Stimulated activated CD8-positive, alpha-beta memory T cell treated with anti-CD3 and anti-CD28 coated beads, Interleukin-15, amount 100 ng/mL, for 4 hours (primary cell): ENCODE measurements at places on chromosomes 5 and 9.

DNA sequence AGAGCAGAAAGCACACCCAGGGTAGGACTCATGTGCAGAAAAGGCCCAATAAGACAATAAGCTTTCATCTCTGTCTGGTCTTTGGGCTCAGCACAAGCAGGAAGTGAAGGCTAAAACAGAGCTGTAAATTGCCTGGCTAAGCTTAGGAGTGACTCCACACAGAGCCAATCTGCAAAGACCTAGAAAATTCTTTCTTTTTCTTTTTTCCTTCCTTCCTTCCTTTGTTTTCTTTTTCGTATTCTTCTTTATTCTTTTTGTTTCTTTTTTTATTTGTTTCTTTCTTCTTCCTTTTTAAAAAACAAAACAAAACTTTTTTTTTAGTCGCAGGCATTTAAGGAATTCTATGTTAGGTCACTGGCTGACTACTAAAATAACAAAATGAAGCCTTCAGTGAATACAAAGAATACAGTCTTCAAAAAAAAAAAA lies 12.2 kb downstream of the SLC35A4 start:
- no peak for DNase-seq

DNA sequence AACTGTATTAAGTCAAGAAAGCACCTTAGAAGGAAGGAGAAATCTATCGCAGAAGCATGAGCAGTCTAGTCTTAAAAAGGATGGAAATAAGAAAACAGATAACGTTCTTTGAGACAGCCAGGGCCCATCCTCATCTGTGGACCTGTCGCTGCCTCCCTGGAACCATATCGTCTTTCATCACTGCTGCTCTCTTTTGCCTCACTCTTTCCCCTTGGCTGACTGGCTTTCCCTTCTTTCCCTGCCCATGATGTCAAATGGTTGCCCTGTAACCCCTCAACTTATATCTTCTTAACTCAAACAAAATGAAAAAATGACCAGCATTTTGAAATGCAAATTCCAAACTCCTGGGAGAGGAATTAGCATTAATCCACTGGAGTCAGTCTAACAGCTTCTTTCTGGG lies 299.8 kb downstream of the GABRB2 start:
- no peak for DNase-seq

DNA sequence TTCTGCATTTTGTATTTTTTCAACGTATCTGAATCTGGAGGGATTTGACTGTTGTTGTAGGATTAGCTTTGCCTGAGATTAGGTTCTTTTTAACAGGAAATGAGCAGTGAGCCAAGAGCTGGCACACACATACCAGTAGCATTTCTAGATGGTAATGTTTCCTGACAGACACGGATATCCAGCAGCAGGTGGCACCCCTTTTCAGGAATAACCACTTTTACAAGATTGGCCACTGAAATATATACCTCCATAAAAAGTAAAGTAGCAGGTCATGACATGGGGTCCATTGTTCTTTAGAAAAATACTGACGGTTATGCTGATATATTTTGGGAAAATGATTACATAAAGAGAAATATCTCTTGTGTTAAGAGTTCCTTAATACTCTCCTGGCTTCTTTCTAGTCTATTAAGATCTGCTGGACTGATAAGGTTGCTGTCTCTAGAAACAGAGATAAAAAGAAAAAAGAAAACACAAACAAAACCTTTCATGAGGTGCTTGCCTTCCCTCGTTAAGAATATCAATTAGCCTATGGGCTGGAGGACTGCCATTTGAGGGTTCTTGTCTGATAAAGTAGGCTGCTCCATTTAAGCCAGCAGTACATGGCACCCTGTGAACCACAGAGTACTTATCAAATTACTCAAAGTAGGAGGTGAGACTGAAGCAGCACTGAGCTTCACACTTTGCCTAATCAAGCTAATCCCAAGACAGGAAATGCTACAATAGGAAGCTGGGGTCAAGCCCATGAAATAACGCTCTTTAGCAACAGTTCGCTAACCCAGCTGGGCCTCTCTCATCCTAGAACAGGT lies 101.6 kb upstream of the PCA3 start:
- no peak for DNase-seq

GRCh38 chr9:93960221-93960970 lies 5.2 kb upstream of the BARX1 start:
- DNase-seq: no peak

- DNase-seq: no peak
These were observed 14.7 kb upstream of the ADAMTS19 start for GRCh38 chr5:129445379-129445778.

- DNase-seq: no peak
These were observed 392.7 kb downstream of the AGTPBP1 start for GRCh38 chr9:85349046-85349445.

GRCh38 chr9:82996941-82997340 lies 66.0 kb downstream of the RASEF start:
- no peak for DNase-seq

GRCh38 chr5:151522226-151522625 lies 68.9 kb downstream of the FAT2 start:
- no peak for DNase-seq

DNA sequence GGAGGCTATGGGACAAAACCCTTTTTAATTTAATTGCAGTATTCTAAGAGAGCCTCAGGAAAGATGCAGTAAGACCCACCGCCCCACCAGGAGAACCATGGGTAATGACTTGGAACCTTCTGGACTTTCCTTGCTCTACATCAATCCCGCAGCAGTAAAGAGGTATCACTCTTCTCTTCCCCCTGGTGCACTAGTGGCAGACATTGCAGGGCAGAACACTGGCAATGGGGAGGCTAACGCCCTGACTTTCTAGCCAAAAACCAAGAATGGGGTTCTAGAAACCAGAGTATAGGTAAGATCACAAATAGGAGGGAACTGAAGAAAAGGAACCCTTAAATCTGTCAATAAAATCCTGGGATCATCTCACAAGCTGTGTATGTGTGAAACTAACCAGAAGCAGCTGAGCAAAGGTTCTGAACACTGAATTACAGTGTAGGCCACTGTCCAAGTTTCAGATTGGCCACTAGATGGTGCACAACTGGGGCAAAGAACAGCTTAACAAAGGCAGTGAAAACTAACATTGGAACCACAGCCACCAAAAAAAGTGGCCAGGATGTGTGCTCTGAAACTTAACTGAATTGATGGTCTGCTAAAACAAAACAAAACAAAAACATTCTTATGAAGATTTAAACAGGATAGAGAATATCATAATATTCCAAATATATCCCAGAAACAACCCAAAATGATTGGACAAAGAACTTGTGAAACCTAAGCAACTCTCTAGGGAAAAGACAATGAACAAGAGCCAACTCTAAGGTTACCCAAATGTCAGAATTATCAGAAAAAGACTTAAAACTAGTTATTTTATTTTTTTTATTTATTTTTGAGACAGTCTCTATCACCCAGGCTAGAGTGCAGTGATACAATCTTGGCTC lies 6.6 kb upstream of the FAM151B start:
- DNase-seq: no peak

GRCh38 chr5:22079566-22079965 lies 773.6 kb downstream of the CDH12 start:
- DNase-seq: no peak

GRCh38 chr5:168295574-168296201 lies 4.2 kb downstream of the WWC1 start:
- no peak for DNase-seq

- no peak for DNase-seq
These were observed 120.2 kb downstream of the STARD4 start for GRCh38 chr5:111392181-111392580.

DNA sequence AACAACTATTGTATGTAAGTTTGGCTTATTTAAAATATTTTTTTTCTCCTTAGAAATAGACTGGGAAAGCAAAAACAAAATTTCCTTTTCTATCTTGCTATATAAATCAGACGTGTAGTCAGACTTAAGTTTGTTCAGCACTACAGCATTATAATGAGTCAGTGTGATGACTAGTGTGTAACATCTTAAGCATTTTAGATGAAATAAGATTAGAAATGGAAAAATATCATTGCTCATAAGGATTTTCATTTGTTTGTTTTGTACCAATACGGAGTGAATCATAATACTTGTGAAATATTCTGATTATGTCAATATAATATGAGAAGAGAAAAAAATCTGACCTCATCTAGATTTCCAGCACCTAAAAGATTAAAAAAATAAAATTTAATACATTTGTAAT lies 64.7 kb upstream of the RICTOR start:
- no peak for DNase-seq

DNA sequence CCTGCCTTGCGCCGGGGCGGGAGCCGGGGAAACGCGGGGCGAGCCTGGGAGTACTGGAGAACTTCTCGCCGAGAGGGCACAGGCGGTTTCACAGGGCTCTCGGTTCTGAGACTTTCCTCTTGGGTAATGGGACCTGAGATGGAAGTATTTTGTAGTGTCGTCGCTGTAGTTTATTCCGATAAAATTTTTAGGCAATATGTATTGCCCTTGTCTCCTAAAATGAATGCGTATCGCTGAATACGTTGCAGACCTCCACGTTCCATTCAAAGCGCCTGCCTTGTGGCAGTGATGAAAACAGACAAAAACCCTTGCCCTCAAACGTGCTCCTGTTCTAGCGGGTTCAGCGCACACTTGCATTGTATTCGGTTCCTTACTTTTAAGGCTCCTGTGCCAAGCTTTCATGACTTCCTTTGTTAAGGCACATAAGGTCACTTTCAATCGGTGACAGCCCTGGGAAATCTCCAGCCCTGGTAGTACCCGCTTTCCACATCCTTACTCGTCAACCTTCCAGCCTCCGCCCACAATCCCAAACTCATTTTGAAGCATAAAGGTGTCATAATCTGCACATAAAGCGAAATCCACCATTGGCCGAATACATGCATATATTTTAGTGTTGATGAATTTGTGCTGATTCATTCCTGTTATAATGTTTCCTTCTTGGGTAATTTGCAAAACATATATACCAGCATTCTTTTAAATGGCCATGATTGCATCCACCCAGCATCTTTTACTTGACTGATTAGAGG lies 694 bp downstream of the RMI1 start:
- no peak for DNase-seq

DNA sequence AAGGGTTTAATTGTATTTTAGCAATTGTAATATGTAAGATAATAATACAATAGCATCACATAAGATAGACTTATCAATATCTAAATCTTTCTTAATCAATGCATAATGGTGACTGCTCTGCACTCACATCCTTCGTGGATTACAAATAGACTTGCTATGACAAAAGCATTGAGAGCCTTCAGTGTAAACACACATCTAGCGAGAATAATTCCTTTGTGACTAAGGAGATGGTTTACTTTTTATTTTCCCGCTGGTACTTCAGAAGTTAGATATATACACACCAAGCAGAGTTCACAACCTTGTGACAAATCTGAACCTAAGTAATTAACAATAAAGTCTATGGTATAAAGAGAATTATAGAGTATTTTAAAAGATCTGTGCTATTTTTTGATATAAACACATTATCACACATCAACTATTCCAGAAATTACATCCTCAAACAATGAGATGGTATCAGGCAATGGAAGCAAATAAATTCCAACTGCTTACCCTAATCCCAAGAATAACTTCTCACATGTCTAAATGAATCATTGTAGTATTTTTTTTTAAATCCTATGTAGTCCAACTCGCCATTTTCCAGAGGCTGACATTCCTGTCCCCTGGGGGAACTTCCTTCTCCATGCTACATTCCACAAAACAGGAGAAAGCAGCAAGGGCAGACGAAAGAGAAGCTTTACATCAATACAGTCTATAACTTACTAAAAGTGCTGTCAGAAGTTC lies 51.2 kb downstream of the MAPKAP1 start:
- DNase-seq: no peak

GRCh38 chr5:35373249-35373648 lies 143.0 kb upstream of the PRLR start:
- DNase-seq: no peak

- DNase-seq: no peak
These were observed 287.4 kb downstream of the ARHGAP26 start for GRCh38 chr5:143057580-143057999.

DNA sequence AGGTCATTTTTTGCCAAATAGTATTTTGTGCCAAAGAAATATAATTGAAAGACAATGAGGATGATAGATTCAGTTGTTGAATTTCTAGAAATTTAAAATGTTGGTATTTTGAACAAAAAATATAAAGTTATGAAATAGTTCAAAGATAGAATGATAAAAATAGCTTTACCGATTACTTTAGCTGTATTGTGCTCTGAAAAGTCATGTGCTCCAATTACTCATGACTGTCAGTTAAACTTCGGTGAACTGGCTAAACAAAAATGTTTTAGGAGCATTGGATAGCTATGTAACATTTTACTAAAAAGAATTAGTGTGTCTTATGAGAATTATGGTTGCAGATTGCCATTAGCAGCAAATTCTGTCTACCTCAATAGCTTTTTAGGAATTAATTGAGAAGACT lies 177.3 kb upstream of the VCAN start:
- no peak for DNase-seq

- no peak for DNase-seq
These were observed 670 bp downstream of the EDIL3 start for GRCh38 chr5:84383816-84384603.

DNA sequence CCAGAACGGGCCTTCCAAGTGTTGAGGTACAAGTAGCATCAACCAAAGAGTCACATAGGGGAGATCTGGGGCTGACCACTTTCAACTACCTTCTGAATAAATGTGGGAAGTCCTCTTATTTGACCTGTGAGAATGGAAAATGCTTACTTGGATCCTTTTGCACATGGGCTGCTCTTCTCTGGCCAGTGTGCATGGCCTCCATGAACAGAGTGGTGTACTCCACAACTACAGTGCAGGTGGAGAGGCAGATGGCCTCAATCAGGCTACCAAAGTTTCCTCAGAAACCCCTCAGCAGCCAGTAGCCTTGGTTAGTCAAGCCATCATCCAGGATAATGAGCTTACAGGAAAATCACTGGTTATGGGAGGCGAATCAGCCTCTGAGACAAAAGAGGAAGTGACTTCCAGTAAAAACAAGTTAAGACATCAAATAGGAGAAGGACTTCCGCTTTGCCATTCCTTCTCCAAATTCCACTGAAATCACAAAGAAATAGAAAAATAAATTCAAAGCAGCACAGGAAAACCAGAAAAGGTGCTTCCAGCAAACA lies 18.3 kb upstream of the FCHO2 start:
- no peak for DNase-seq

- no peak for DNase-seq
These were observed 413.4 kb downstream of the ANXA1 start for GRCh38 chr9:73565026-73565425.

- DNase-seq: no peak
These were observed 57.8 kb upstream of the FBXL7 start for GRCh38 chr5:15442193-15442570.

DNA sequence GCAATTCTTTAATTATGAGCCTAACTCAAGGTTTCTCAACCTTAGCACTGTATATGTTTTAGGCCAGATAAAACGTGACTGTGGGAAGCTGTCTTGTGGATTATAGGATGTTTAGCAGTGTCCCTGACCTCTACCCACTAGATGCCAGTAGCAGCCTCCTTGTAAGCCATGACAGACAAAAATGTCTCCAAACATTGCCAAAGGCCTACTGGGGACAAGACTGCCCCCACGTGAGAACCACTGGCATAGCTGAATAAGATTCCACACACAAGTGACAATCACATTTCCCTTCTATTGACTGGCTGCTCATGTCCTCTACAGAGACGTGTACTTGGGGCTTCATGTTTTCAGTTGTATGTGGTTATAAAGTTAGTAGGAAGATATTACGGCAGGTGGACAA lies 55.4 kb downstream of the GOLM1 start:
- no peak for DNase-seq
